Anterior cingulate cortex (tissue), 58 donors: ENCODE measurements at places on chromosomes 4 and X.

GRCh38 chr4:184283659-184284335 is 66.1 kb upstream of the ENPP6 start:
- no peak for DNase-seq

GRCh38 chrX:107384397-107385105 is 64.9 kb upstream of the FRMPD3 start:
- DNase-seq: no peak

DNA sequence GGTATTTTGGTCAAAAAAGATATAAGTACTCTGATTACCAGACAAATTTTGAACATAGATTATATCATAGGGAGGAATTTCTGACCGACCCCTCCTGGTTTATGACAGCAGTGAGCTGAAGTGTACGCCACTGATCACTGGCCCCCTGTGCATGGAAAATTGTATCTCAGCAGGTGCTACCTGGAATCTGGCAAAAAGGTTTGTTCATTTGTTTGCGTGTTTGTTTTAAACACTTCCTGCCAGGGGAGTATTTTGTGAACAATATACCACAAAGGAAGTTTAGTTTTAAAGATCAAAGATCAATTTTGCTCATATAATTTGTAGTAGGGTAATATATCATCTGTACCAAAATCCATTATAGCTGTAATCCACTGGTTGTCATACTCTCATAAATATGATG is 219.7 kb upstream of the TENM3 start:
- DNase-seq: no peak

DNA sequence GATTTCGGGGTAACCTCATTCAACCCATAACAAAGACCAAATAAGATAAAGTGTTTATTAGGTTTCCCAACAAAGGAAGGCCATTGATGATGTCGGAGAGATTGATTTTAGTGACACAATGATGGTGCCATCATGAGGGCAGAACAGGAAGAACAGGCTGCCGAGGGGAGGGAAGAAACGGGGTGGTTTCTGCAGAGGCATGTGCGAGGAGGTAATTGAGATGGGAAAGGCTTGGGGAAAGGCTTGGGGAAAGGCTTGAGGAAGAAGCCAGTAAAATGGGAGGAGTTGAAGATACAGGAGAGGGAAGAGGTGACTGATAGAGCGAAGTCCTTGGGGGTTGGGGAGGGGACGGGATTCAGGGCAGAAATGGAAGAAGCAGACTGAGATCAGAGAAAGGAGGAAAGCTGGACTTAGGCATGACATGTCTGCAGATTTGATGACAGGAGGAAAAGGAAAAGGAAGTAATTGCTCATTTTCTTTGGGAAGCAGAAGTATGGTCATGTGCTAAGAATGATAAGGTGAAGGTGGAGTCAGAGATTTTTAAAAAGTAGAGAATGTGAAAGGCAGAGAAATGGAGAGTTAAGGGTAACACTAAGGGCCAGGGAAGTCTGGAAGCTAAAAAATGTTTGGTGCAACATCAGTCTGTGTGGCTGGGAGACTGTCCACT is 6.0 kb downstream of the HPSE start:
- no peak for DNase-seq

GRCh38 chr4:98482847-98483806 is 175.3 kb downstream of the TSPAN5 start:
- DNase-seq: no peak

GRCh38 chr4:87114245-87115062 is 106.0 kb downstream of the KLHL8 start:
- no peak for DNase-seq

- no peak for DNase-seq
These were observed 1.8 kb downstream of the SPIN4 start for GRCh38 chrX:63349307-63349706.

GRCh38 chr4:165813606-165814005 is 59.4 kb upstream of the TLL1 start:
- DNase-seq: no peak

DNA sequence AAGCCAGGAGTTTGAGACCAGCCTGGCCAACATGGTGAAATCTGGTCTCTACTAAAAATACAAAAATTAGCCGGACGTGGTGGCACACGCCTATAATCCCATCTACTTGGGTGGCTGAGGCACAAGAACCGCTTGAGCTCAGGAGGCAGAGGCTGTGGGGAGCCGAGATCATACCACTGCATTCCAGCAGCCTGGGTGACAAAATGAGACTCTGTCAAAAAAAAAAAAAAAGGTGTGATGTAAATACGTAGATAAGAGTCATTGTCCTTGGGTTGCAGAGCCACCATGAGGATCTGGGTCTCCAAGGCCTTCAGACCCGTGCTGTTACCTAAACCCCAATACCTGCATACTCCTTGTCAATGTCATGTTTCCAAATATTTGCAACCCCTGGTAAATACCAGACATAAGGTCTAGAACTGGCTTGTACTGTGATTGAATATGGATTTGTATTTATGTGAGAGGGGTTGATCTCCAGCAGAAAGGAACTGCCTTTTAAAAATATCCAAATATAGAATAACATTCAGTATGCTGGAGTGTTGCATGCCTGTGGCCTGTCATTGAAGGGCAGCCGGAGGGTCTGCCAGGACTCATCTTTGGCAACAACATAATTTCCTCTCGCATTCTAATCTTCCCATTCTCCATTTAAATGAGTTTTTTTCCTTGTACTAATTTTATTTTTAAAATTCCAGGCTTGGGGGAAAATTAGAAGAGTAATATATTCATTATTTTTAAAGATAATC is 40.4 kb downstream of the ATXN3L start:
- DNase-seq: no peak

- DNase-seq: no peak
These were observed 15.6 kb upstream of the FAM47E start for GRCh38 chr4:76235915-76236314.

DNA sequence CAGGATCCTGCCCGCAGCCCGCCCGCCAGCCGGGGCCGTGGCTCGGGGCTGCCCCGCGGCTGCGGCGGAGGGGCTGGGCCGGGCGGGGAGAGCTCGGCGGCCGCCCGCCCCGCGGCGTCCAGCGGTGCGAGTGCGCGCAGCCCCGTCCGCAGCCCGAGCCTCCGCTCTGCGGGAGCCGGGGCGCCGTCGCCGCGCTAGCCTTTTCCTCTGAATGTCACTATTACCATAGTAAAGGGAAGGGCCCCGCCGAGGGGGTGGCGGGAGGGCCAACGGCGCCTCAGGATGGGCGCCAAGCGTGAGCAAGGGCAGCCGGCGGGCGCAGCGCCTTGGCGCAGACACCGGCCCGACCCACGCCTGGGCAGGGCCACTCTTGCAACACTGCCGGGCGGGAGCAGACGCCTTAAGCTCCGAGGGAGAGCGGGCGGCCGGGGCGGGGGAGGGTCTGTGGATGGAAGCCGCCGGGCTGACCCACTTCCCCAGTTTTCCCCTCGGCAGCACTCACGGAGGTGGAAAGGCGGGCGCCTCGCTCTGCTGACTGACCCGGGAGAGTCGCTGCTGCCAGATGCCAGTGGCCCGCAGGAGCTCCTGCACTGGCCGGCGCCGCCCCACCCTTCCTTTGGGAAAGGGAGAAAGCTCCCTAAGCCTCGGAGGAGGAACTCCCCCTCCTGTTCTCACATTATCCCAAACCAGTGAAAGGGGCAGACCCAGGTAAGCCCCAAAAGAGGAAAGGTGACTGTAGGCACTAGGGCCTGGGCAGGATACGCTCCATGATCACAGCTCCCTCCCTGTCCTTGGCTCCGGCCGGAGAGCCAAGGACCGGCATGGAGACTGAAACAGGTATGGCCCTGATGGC is 329.4 kb downstream of the HNRNPD start:
- peak; percentile 61 for DNase-seq

GRCh38 chr4:38233727-38234480 is 273.7 kb downstream of the PTTG2 start:
- DNase-seq: no peak

GRCh38 chr4:182492423-182492822 is 249.2 kb downstream of the TENM3 start:
- no peak for DNase-seq

DNA sequence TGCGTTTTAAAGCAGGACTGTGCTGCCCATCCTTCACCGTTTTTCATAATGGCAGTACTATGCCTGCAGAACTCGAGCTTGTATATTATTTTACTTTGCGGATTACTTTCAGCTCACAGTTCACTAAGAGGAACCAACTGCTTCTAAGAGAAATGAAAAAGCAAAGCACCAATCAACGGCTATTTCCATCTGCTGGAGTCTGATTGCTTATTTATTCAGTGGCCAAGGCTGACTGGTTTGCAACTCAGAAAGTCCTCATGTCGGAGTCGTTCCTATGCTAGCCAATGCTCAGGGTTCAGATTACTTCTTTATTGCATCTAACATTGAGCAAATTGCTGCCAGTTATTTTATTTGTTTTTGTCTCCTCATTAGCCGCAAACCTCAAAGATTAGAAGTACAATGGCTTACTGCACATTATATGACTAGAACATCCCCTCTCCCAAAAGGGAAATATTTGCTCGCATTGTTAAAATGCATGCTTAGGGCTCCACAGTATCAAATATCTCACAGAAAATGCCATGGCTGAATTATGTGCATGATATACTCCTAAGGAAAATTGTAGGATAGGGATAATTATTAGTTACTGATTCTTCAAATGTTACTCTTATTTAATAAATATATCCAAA is 1628.2 kb upstream of the ADGRL3 start:
- DNase-seq: no peak

DNA sequence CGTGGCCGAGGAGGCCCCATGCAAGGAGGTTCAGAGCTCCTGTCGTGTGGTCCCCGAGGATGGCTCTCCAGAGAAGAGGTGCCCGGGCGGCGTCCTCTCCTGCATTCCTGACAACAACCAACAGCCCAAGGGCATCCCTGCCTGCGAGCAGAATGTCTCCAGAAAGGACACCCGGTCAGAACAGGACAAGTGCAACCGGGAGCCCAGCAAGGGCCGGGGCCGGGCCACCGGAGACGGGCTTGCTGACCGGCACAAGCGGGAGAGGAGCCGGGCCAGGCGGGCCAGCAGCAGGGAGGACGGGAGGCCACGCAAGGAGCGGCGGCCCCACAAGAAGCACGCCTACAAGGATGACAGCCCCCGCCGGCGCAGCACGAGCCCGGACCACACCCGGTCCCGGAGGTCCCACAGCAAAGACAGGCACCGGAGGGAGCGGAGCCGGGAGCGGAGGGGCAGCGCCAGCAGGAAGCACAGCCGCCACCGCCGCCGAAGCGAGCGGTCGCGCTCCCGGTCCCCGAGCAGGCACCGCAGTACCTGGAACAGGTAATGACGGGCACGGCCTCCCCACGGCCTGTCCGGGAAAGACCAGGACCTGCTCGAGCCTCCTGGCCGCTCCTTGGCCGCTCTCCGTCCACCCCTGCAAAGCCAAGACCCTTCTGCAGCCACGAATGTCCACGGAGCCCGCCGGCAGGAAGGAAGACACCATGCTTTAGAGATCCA is 9.8 kb downstream of the AKAP17A start:
- DNase-seq: no peak

- DNase-seq: no peak
These were observed 4.2 kb upstream of the CXCL3 start for GRCh38 chr4:74042681-74043080.

DNA sequence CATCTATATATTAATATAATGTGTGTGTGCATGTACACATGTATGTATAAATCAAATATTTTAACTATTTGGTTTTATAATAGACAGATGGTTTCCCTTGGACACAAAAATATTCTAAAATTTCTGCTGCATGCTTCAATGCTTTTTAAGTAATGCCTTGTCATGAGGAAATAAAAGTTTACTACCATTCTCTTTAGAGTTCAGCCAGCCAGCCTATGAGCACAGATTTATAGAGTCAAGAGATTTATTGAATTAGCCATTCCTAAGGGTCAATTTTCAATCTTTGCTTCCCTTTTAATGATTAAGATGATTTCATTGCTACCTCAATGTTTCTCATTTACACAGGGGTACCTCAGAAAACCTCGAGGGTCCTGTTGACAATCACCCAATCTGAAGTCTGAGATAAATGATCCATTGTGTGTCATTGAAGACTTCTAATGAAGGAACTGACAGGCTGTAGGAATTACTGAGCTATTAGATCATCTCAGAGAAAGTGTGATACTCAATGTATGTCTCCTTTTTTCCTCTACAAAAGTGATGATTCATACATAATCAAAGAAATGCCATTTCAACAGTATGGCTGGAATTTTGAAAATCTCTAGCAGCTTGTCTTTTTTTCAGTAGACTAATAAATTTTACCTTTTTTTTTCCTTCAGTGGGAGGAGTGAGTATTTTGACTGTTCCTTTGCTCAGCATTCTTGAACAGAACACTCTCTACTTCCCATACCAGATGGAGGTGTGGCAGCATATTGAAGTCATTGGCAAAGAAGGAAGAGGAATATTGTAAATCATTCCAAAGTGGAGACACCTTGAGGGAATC is 222.6 kb upstream of the PCDH18 start:
- DNase-seq: no peak

DNA sequence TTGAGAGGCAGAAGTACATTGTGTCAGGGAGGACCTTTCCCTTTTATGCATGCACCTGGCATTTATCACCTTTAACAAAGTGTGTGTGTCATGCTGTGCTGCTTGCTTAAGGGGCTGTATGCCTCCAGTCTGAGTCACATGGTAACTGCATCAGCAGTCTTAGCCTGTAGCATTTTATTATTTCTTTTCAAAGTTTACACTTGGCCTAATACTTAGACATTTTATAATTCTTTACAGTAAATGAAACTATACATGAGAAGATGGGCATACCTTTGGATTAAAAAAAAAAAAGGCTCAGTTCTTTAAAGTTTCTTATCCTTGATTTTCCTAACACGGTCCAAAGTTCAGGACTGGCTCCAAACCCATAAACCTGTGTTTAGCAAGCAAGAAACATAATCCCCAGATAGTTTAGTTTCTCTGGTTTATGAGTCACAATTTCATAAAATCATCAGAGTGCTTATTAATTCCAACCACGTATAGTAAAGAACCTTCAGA is 14.6 kb downstream of the NPNT start:
- DNase-seq: no peak
